GM12878 (cell line): ENCODE measurements at places on chromosomes 3 and 15. TPM values are rescaled to one million over a fixed set of nuclear protein-coding genes. Genes with fewer than 3 reads are reported as not detected.
A peak's percentile ranks its signal among the peaks of the same experiment; 100 is the strongest.

The MST1R gene
- 2.3 and 3.0 TPM in 2 replicates for total RNA-seq

The NR1I2 gene
- total RNA-seq: 0.90 and 0.96 TPM in 2 replicates

GRCh38 chr15:63943829-63944680 is 102.2 kb downstream of the DAPK2 start:
- DNase-seq: no peak
- H3K4me3 ChIP-seq: no peak overlapping the region
- H3K27me3 ChIP-seq: no peaks in the 10 kb centered on the region
- H3K4me1 ChIP-seq: peaks cover 22% of the 10 kb centered on the region
- H3K36me3 ChIP-seq: no peaks in the 10 kb centered on the region

DNA sequence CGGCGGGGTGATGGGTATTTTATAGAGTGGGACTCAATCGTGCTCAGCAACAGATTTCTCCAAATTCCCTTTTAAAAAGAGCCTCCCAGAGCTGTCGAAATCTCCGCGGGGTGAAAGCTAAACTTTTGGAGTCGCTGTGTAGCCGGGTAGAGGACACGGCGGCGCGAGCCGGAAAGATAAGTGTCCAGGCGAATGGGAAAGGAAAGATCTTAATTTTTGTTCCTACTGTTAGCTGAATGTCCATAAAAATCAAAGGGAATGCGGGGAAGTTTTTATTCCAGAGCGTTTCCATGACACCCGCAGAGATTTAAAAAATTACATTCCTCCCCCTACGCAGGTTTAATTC is 9.1 kb downstream of the EOMES start:
- H3K4me1 ChIP-seq: no peaks in the 10 kb centered on the region
- peak overlapping the region; percentile 71; the same call in 1 of the 2 replicates for H3K4me3 ChIP-seq
- no peak overlapping the region for H3K27ac ChIP-seq

GRCh38 chr3:191158815-191159214 is 40.2 kb upstream of the OSTN start:
- no peak for DNase-seq
- H3K27ac ChIP-seq: no peak overlapping the region
- no peaks in the 10 kb centered on the region for H3K36me3 ChIP-seq
- H3K4me3 ChIP-seq: no peak overlapping the region
- no peaks in the 10 kb centered on the region for H3K27me3 ChIP-seq

DNA sequence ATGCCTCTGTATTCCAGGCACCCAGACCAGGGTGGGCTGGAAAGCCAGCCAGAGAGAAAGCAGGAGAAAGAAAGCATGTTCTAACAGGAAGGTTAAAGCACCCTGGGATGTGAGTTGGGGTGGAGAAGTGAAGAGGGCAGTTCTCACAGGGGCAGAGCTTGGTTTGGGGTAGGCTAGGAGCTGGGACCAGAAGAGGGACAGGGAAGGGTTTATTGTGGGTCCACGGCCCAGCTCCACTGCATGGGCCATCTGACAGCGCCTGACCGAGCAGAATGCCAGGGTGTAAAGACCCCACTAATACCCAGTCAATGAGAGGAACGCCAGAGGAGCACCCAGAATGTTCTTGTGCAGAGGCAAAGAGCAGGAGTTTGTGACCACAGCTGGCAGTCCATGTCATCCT is 27.1 kb upstream of the MAGEF1 start:
- no peak overlapping the region for H3K4me3 ChIP-seq
- H3K27me3 ChIP-seq: peaks cover 5% of the 10 kb centered on the region
- DNase-seq: no peak
- H3K36me3 ChIP-seq: no peaks in the 10 kb centered on the region
- no peak overlapping the region for H3K27ac ChIP-seq

The PDCD6IP gene
- 155 and 156 TPM in 2 replicates for total RNA-seq

- no peaks in the 10 kb centered on the region for H3K4me1 ChIP-seq
- no peak overlapping the region for H3K4me3 ChIP-seq
- no peaks in the 10 kb centered on the region for H3K27me3 ChIP-seq
- H3K27ac ChIP-seq: no peak overlapping the region
- no peak for DNase-seq
Observed at GRCh38 chr15:70362886-70363285, 265.2 kb upstream of the TLE3 start.

DNA sequence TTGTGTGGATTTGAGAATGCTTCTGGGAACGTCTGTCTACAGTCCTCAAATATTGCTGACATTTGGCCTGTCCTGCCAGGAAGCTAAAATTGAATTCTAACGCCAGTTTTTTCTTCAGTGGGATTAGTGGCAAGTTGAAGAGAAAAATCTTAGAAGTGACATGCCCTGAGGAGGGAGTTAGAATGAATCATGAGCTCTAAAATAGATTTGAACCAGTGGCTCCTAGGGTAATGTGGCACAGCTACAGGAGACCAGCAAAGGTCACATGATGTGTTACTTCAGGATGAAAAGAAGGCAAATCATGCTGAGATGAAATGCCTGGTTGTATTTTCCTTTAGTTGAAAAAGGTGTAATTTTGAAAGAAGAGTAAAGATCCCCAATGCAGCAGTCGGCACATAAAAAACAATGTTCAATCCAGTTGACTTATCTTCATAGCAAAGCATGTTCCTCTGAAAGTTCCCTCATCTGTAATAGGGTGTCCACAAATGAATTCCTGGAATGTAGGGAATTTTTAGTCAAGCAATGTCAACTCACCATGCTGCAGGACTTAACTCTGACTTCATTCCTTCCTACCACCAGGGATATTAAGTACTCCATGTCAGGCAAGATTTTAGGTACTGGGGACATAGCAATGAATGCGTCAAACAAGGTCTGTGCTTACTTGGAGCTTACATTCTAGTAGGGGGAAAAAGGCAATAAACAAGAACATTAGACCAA is 171.6 kb downstream of the CADPS start:
- no peaks in the 10 kb centered on the region for H3K27me3 ChIP-seq
- no peak overlapping the region for H3K4me3 ChIP-seq
- H3K4me1 ChIP-seq: no peaks in the 10 kb centered on the region
- no peak overlapping the region for H3K27ac ChIP-seq

The PFN2 gene
- total RNA-seq: 3.9 and 4.2 TPM in 2 replicates

- DNase-seq: no peak
- H3K36me3 ChIP-seq: no peaks in the 10 kb centered on the region
- H3K27ac ChIP-seq: peak overlapping the region; percentile 92
- H3K4me1 ChIP-seq: peaks cover 4% of the 10 kb centered on the region; the same call in 1 of the 2 replicates
- H3K27me3 ChIP-seq: no peaks in the 10 kb centered on the region
- H3K4me3 ChIP-seq: peak overlapping the region; percentile 70
Observed at GRCh38 chr15:44537735-44538240, 841 bp downstream of the EIF3J start.

DNA sequence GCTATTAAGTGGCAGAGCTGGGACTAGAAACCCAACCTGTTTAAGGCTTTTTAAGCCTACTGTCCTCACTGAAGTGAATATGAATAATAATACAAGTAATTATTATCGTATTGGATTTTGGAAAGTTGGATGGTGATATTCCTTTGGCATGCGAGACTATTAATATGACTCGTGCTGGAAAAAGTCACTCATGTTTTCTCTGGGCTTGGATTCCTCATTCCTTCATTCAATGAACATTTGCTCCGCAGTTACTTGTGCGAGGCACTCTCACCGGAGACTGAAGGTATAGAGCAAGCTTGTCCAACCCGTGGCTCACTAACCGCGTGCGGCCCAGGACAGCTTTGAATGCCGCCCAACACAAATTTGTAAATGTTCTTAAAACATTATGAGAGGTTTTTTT is 694 bp downstream of the PLAAT1 start:
- H3K36me3 ChIP-seq: no peaks in the 10 kb centered on the region
- peaks cover 2% of the 10 kb centered on the region; the same call in 1 of the 2 replicates for H3K27me3 ChIP-seq
- no peak overlapping the region for H3K27ac ChIP-seq
- no peaks in the 10 kb centered on the region for H3K4me1 ChIP-seq

GRCh38 chr3:182792901-182793662 is at the start of gene ATP11B:
Gene ATP11B, plus strand, starts transcription at chr3:182793504. Its CDS starts 256 bp downstream, at chr3:182793760.
- H3K27me3 ChIP-seq: no peaks in the 10 kb centered on the region
- H3K27ac ChIP-seq: peak within 1 kb of the TSS; percentile 96
- H3K4me1 ChIP-seq: peaks cover 15% of the 10 kb centered on the region
- DNase-seq: no peak

The SNX22 gene
- total RNA-seq: 23.2 and 26.1 TPM in 2 replicates

The USP50 gene
- total RNA-seq: not detected in 2 replicates
